Stimulated activated naive CD4-positive, alpha-beta T cell (primary cell): ENCODE measurements at places on chromosomes 1 and 21.

- DNase-seq: peak; percentile 58
These were observed 933 bp downstream of the C1orf35 start for GRCh38 chr1:228101994-228102790.

DNA sequence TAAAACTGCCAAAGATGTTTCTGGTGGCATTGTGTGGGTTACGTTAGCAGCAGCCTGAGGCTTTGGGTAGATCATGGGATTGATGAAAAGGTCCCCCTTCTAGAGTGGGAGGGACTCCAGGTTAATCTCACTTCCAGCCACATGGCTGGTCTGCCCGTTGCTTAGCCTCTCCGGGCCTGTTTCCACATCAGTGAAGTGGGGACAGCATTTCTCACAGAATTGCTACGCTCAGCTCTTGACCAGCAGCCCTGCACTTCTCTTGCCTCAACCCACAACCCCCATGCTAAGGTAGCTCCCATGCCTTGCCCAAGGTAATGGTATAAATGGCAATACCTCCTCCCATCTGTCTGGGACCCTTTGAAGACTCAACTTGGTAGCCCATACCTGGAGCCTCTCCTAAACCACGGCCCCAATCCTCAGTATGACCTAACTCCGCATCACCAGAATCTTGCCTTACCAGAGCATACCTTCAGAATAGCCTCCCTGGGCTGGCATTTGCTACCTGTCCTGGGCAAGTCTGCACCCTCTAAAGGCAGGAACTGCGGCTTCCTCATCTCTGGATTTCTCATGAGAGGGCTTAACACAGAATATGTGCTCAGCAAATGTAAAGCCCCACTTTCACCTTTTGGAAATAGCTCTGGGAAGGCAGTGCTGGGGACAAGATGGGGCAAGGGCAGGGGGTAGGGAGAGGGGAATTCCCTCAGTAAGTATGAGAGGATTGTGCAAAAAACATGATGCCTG lies 10.9 kb upstream of the GUCA2A start:
- no peak for DNase-seq

- no peak for DNase-seq
These were observed at the start of gene DMRTB1 for GRCh38 chr1:53459321-53460175. Gene DMRTB1 (plus strand): TSS chr1:53459399. CDS start chr1:53459454, 55 bp downstream.

GRCh38 chr1:32358435-32358834 lies 3.9 kb downstream of the FAM229A start:
- DNase-seq: no peak

DNA sequence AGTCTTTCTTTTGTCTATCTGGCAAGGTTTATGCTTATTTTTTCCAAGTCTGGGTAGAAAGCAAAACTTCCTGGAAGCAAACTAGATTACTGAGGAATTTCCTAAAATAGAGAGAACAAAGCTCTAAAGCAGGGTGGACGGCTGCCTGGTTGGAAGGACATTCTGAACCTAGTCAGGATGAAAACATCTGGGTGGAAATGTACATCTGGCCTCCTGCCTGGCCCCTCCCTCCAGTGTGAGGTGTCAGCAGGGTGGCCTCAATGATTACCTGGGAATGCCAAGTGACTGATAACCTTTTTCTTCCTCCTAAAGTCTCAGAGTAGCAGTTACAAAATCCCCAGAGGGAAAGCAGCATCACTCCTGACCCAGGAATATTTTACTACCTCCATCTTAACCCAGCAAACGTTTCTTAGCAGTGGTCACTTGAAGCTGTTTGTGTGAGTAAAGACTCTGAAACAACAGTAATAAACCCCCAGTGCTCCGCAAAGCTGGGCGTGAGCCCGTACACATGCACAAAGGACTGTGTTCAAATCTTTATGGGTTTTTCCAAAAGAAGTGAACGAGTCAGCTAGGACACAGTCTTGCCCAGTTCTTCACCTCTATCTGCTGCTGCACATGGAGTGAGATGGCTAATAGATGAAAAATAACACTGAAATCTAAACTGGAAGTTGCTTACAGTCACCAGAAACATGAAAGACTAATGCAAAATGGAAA lies 18.9 kb downstream of the ANGPTL7 start:
- DNase-seq: no peak

GRCh38 chr1:92365378-92366039 lies 66.7 kb downstream of the RPAP2 start:
- DNase-seq: no peak

DNA sequence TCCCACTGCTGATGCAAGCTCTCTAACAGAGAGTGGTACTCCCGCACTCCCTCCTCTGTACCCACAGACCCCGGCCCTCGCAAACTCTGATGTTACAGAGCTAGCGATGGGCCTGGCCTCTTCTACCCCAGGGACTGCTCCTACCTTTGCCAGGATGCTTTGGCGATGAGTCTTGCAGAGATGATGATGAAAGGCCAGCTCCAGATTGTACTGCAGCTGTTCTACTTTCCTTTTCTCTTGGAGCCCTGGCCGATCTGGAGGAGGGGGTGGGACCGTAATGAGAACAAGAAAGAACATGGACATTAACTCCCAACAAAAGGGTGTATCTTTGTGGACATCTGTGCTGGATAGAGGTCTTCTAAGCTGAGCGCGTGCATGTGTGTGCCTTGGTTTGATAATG lies 6.0 kb upstream of the LINGO4 start:
- DNase-seq: no peak

GRCh38 chr1:52367272-52367671 lies 1.3 kb upstream of the CC2D1B start:
- no peak for DNase-seq

DNA sequence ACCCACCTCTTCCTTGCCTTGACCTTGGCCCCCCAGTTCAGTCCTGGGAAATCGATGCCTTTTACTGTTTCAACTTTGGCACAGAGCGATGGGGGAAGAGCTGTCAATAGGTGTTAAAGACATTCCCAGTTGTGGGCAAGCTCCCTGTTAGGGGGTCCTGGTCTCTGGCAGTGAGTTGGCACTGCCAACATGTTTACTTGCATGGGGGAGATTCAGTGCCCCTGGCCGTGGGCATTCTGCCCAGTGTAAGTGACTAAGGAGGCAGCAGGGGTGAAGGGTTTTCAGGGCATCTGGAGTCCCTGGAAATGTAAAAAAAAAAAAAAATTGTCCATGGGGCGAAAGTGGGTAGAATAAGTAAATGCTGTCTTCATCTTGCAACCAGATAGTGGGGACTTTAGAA lies 407.0 kb downstream of the PTPRU start:
- no peak for DNase-seq

- no peak for DNase-seq
These were observed 30.7 kb downstream of the AKNAD1 start for GRCh38 chr1:108826081-108826635.

GRCh38 chr1:225694151-225694603 lies 41.3 kb upstream of the ENAH start:
- no peak for DNase-seq

DNA sequence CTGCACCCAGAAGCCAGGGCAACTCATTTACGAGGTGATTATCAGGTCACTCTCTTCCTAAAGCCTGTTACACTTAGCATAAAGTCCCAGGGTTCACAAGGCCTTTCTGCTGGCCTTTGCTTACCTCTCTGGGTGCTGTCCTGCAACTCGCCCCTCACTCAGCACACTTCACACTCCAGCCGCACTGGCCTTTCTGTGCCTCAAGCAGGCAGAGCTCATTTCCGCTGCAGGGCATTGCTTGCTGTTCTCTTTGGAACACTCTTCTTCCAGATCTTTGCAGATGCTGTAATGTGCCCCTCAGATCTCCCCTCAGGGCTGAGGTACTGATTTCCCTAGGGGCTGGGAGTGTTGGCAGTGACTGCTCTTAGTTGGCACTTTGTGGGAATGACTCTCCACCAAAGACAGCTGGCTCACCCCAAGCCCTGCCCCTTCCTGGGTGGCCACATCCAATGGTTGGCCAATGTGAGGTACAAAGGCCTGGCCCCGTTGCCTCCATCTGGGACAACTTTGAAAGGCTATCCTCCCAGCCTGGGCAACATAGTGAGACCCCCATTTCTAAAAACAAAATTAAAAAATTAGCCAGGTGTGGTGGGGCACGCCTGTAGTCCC lies 50.8 kb upstream of the SSBP3 start:
- no peak for DNase-seq

GRCh38 chr1:183620311-183620710 lies 15.3 kb downstream of the ARPC5 start:
- no peak for DNase-seq

GRCh38 chr21:42285569-42286245 lies 29.5 kb downstream of the TFF3 start:
- no peak for DNase-seq

GRCh38 chr1:236120721-236121153 lies 21.6 kb upstream of the GPR137B start:
- DNase-seq: no peak

GRCh38 chr1:201039876-201040275 lies 16.4 kb upstream of the KIF21B start:
- no peak for DNase-seq

DNA sequence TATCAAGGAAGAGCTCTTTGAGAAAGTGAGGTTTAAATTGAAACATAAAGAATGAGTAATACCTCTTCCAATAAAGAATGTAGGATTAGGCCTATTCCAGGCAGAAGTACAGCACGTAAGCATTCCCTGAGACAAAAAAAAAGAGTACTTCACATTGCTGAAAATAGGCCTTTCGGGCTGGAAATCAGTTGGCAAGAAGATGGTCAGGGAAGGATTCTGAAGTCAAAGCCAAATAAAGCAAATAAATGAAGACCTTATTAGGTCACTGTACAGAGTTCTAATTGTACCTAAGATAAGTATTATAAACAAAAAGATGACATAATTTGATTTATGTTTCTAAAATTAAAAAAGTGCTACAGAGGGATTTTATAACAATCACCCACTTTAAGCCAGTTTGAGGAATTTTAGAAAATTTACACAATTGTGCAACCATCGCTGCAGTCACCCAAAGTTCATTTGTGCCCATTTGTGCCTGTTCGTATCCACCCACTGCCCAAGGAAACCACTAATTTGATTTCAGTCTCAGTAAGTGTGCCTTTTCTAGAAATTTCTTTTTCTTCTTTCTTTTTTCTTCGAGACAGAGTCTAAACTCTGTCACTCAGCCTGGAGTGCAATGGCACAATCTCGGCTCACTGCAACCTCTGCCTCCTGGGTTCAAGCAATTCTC lies 58.6 kb downstream of the FMO4 start:
- DNase-seq: no peak

GRCh38 chr1:99017655-99018054 lies 13.0 kb upstream of the PLPPR5 start:
- no peak for DNase-seq

DNA sequence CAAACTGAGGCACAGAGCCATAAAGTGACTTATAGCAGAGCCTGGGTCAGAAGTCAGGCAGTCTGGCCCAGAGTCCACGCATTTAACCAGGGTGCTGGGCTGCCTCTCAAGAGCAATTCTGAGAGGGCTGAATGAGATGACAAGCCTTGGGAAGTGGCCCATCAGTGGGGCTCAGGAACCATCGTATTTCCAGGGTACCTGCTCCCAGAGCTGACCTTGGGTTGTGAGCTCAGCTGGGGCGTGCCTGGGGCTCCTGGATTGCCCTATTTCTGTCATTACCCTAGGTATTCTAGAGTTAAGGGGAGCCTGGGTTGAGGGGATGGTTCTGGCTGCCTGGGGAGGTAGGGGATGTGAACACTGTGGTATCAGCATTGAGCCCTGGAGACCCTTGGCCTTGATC lies 49.4 kb downstream of the LGR6 start:
- no peak for DNase-seq

DNA sequence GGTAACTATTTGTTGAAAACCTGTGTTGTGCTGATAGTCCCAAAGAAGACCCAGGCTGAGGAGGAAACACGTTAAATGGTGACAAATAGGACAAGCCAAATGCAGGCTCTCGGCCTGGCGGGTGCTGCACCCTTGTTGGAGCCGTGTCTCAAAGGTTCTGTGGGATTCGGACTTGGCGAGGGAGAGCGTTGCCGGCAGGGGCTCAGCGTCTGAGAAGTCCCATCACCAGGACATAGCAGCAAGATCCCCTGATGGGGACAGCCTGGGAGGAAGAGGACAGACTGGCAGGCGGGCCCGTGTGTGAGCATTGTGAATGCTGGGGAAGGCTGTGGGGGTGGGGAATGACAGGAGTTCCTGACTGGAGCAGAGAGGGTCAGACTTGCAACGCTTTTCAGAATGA lies 142.5 kb downstream of the PGBD5 start:
- DNase-seq: no peak

- no peak for DNase-seq
These were observed 308.8 kb upstream of the USP24 start for GRCh38 chr1:55524006-55524405.

DNA sequence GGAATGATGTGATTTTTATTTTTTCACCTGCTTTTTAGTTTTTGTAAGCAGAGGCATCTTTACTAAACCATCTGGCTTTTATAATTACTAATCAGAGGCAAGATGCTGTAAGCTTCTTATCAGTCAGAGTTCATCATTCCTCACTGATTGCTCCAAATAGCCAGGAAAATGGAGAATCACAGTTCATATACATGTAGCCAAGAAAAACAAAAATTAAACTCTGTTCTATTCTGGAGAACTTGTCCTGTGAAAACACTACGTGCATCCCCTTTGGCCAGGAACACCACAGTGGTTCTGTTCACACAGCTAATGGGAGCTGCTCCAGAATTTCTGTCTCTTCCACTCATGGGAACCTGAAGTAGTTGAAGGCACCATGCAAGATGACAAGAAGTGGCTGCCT lies 725.5 kb upstream of the CHRM3 start:
- DNase-seq: no peak

- no peak for DNase-seq
These were observed 68.4 kb downstream of the KCNJ15 start for GRCh38 chr21:38325216-38325615.
